ENCODE measurements at places on chromosomes 3 and 15. TPM values are rescaled to one million over a fixed set of nuclear protein-coding genes. Genes with fewer than 3 reads are reported as not detected.

PLXNA1 gene
- 83.1 TPM for total RNA-seq

GP9 gene
- total RNA-seq = not detected

SLC30A4 gene
- total RNA-seq = 2.7 TPM

NOX5 gene
- total RNA-seq = 1.5 TPM

TGM5 gene
- 1.7 TPM for total RNA-seq

- H3K27me3 ChIP-seq = no peaks in the 10 kb centered on the region
- no peak for DNase-seq
- no peaks in the 10 kb centered on the region for H3K4me1 ChIP-seq
- no peaks in the 10 kb centered on the region for H3K36me3 ChIP-seq
- H3K27ac ChIP-seq = no peak overlapping the region
Measured at GRCh38 chr3:83802801-83803200, 1156.0 kb upstream of the CADM2 start.

- H3K4me1 ChIP-seq = no peaks in the 10 kb centered on the region
- DNase-seq = no peak
- H3K36me3 ChIP-seq = no peaks in the 10 kb centered on the region
- H3K27ac ChIP-seq = no peak overlapping the region
Measured at GRCh38 chr15:77630956-77631744, 1.6 kb downstream of the LINGO1 start.

DNA sequence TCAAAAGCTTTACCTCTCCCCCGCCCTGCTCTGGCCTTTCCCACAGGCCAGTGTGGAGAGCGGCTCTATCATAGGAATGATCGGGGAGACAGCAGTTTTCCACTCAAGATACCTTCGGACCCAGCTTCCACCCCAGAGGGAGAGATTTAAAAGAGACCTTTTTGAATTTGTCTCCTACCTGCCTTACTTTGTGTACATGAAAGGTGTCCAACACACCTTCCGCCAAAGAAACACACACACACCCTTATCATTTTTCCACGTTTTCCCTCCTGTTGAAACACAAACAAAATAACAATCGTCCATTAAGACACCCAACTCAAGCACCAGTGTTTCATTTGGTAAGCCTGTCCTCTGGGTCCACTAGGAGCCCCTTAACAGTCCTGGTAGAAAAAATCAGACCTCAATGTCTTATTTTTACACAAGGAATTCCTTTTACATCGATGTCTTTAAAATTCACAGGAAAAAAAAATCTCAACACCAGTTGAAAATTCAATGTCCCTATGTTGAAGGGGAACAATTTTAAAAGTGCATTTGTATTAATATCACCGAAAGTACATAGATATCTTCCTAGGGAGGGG lies 4.0 kb downstream of the HES1 start:
- peaks cover 64% of the 10 kb centered on the region for H3K4me1 ChIP-seq
- peak; percentile 64 for DNase-seq
- H3K27me3 ChIP-seq = no peaks in the 10 kb centered on the region
- H3K4me3 ChIP-seq = peak overlapping the region; percentile 94
- peaks cover 24% of the 10 kb centered on the region for H3K36me3 ChIP-seq

DNA sequence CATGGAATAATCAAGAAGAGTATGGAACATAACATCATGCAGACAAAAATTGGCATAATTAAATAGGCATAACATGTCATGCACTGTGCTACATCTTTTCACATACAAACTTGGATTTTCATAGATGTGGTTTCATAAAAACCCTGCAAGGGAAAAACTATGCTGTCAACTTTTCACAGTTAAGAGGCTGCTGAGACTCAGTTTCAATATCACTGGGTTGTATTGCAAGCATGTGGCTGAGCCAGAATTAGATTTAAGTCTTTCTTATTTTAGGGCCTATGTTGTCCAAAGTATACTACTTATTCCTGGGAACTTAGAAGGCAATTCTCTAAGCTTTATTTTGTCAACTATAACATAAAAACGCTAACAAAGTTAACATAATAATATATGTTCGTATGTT lies 70.7 kb upstream of the LSAMP start:
- DNase-seq = no peak
- H3K27ac ChIP-seq = no peak overlapping the region
- H3K4me1 ChIP-seq = no peaks in the 10 kb centered on the region

- H3K36me3 ChIP-seq = peaks cover 30% of the 10 kb centered on the region
- H3K4me1 ChIP-seq = no peaks in the 10 kb centered on the region
- no peak for DNase-seq
- no peak overlapping the region for H3K27ac ChIP-seq
Measured at GRCh38 chr3:47083786-47084185, 80.1 kb downstream of the SETD2 start.

DNA sequence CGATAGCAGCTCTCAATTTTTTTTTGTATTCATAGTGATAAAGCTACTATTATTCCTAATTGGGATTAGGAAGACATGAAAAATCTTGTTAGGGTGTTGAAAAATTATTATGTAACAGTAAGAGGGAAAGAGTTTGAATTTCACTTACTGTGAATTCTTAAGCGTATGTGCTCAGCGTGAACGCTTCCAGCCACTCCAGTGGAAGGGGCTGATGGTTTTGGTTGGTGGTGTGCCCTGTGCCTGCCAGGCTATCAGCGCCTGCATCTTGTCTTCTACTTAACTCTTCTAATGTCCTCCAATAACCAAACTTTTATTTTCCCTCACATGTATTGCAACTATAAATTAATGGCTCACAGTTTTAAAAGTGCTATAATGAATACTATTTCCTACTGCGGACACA lies 22.5 kb downstream of the CDIN1 start:
- H3K27ac ChIP-seq = no peak overlapping the region
- no peak for DNase-seq
- no peaks in the 10 kb centered on the region for H3K27me3 ChIP-seq

DNA sequence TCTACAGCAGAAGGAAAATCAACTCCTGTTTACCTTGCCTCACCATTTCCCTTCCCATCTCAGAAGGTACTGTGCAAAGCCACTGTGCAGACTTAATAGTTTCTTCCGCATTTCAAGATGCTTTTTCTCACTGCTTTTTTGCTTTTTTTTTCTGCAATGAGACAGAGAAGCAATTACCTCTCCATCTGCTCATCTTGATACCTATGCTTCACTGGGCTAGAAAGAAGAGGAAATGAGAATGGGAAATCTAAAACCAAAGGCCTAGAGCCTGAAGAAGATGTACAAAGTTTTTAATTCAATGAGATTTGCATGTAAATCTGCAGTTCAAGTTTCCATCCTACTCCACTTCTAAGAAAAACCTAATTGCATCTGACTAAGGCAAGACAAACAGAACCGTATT lies 238.1 kb upstream of the SETMAR start:
- no peak for DNase-seq
- no peak overlapping the region for H3K4me3 ChIP-seq
- H3K36me3 ChIP-seq = no peaks in the 10 kb centered on the region
- no peak overlapping the region for H3K27ac ChIP-seq

DNA sequence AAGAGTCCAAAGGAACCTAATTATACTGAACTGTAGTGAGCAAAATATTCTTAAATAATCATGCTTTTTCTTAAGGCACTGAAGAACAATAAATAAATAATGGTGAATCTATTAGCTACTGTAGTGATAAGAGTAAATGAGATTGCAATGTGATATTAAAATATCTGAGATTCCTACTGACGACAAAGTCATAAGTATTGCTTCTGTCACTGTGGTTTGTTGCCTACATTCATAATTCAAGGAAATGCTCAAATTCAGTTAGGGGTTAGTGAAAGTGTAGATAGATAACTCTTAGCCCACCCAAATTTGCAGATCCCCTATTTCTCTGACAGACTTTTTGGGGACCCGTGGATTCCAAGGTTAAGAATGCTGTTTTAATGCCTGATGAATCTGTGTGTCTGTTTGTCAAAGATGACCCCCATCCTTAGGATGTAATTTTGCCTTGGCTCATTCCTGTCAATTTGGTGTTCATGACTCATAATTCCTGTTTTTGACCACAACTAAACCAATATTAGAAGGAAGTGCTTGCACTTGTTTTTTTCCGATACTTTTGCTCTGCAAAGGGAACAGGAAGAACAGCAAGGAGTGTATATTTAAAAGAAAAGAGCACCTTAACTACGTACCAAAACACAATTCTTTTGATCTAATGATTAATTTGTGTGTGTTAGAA lies 86.7 kb downstream of the MAGI1 start:
- H3K4me1 ChIP-seq = peaks cover 64% of the 10 kb centered on the region
- no peaks in the 10 kb centered on the region for H3K27me3 ChIP-seq
- no peaks in the 10 kb centered on the region for H3K36me3 ChIP-seq
- DNase-seq = peak; percentile 93
- H3K27ac ChIP-seq = peak overlapping the region; percentile 100
- peak overlapping the region; percentile 26 for H3K4me3 ChIP-seq

- no peak overlapping the region for H3K4me3 ChIP-seq
- no peak overlapping the region for H3K27ac ChIP-seq
- H3K4me1 ChIP-seq = no peaks in the 10 kb centered on the region
- peaks cover 64% of the 10 kb centered on the region for H3K27me3 ChIP-seq
- DNase-seq = no peak
- H3K36me3 ChIP-seq = no peaks in the 10 kb centered on the region
Measured at GRCh38 chr3:137762674-137763593, 1.2 kb upstream of the SOX14 start.

- no peak for DNase-seq
- no peak overlapping the region for H3K4me3 ChIP-seq
- no peak overlapping the region for H3K27ac ChIP-seq
- H3K4me1 ChIP-seq = no peaks in the 10 kb centered on the region
- H3K36me3 ChIP-seq = no peaks in the 10 kb centered on the region
- no peaks in the 10 kb centered on the region for H3K27me3 ChIP-seq
Measured at GRCh38 chr3:61771976-61772375, 210.6 kb downstream of the PTPRG start.

GRCh38 chr3:65662095-65662494 lies 376.6 kb downstream of the MAGI1 start:
- no peak overlapping the region for H3K4me3 ChIP-seq
- H3K27ac ChIP-seq = no peak overlapping the region
- peaks cover 6% of the 10 kb centered on the region for H3K4me1 ChIP-seq
- no peaks in the 10 kb centered on the region for H3K36me3 ChIP-seq

DNA sequence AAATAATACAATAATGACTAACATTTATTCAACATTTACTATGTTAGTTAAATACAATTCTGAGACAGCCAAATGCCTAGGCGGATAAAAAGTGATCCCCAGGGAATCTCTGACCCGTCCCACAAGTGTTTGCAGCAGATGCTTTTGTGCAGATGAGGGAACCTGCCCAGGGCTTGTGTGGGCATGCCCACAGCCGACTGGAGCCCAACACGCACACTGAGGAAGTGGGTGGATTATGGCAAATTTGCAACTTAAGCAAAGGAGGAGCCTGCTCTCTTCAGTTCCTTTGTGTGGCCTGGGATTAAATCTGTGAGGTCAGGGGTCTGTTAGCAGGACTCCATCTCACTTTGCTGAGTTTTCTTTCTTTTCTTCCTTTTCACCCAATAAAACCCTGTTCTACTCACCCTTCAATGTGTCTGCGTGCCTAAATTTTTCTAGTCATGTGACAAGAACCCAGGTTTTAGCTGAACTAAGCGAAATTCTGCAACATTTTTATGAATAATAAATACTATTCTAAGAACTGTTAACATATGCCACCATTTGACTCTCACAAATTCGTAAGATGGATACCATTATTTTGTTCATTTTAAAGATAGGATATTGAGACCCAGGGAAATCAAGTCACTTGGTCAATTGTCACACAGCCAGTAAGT lies 13.9 kb upstream of the RTP1 start:
- H3K36me3 ChIP-seq = no peaks in the 10 kb centered on the region
- DNase-seq = no peak
- no peak overlapping the region for H3K4me3 ChIP-seq
- H3K4me1 ChIP-seq = peaks cover 38% of the 10 kb centered on the region
- no peak overlapping the region for H3K27ac ChIP-seq

Measured in PC-9 (cell line).